Activated naive CD8-positive, alpha-beta T cell treated with anti-CD3 and anti-CD28 coated beads for 36 hours (primary cell): ENCODE measurements at places on chromosomes 3 and 15. TPM values are rescaled to one million over a fixed set of nuclear protein-coding genes. Genes with fewer than 3 reads are reported as not detected.

- peaks cover 2% of the 10 kb centered on the region for H3K36me3 ChIP-seq
- H3K4me1 ChIP-seq, result no peaks in the 10 kb centered on the region
- DNase-seq, result no peak
- no peaks in the 10 kb centered on the region for H3K27me3 ChIP-seq
Observed at GRCh38 chr3:126835472-126836219, 131.6 kb downstream of the CHCHD6 start.

DNA sequence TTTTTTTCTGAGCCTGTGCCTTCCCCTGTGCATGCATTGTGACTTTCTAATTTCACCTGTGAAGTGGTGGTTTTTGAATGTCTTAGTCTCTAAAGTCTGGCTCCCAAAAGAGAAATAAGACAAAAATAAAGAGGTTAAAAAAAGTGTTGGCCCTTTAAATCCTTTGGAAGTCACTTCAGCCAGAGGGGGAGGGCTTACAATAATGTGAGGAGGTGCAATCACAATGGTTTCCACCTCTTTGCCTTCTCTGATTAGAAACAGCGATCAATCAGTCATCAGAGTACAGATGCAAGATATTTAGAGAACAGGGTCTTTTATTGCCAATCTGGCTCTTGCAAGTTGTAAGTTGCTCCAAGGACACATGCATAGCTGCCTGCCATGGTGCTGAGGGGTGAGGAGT is 64.1 kb upstream of the GCSAM start:
- H3K27me3 ChIP-seq, result no peaks in the 10 kb centered on the region
- DNase-seq, result no peak
- H3K27ac ChIP-seq, result no peak overlapping the region
- peaks cover 10% of the 10 kb centered on the region for H3K36me3 ChIP-seq
- no peak overlapping the region for H3K4me3 ChIP-seq

DNA sequence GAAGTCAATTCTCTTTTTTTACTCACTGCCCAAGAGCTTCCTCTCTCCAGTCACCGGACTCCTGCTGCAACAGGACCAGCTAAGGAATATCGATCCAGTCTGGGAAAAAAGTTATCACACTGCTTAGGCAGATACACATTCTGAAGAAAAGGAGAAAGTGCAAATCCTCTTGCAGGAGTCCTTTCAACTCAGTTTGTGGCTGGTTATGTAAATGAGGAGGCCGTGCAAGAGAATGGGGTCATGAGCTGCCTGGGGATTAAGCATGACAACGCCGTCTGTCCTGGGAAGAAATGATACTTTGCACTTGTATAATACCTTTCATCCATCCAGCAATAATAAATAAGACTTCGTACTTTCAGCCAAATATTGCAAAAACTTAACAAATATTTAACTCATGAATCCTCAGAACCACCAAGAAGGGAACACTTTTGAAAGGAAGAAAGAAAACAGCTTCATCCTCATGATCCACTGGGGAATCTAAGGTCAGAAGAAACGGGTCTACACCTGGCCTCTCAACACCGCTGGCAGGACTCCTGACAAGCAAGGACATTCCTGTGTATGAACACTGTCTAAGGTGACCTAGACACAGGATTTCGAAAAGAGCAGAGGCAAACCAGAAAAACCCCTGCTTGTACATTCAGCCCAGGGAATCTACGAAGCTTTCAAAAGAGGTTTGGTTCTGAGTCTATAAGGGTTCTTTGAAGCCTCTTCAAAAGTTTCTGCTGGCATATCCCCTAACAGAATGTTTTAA is 13.1 kb upstream of the WWTR1 start:
- H3K36me3 ChIP-seq, result no peaks in the 10 kb centered on the region
- H3K4me1 ChIP-seq, result no peaks in the 10 kb centered on the region
- no peak for DNase-seq
- peaks cover 23% of the 10 kb centered on the region for H3K27me3 ChIP-seq
- no peak overlapping the region for H3K27ac ChIP-seq

DNA sequence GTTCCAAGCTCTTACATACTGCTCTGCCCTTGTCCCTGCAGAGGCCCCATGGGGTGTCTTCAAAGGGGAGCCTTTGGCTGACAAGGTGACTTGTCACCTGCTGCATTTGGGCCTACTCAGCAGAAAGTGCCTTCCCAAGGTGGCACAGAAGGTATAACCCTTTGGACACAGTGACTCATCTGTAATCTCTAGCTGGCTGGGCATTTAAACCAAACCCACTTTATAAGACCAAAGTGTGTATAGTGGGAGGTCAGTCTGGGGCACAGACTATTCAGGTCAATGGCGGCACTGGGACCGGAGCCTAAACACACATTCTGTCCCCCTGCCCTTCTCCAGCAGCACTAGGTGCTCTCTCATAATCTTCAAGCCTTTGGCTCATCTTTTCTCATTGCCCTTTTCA is 35.1 kb downstream of the GJD2 start:
- peaks cover 43% of the 10 kb centered on the region for H3K27me3 ChIP-seq
- H3K4me3 ChIP-seq, result no peak overlapping the region
- no peak for DNase-seq
- H3K36me3 ChIP-seq, result no peaks in the 10 kb centered on the region

TRPM1 gene
- not detected for total RNA-seq

GRCh38 chr3:67534594-67534993 is 119.8 kb downstream of the SUCLG2 start:
- H3K27ac ChIP-seq, result no peak overlapping the region
- no peaks in the 10 kb centered on the region for H3K27me3 ChIP-seq
- H3K36me3 ChIP-seq, result peaks cover 35% of the 10 kb centered on the region
- no peak overlapping the region for H3K4me3 ChIP-seq
- no peak for DNase-seq

- peaks cover 24% of the 10 kb centered on the region for H3K4me1 ChIP-seq
- DNase-seq, result peak; percentile 4
- peaks cover 23% of the 10 kb centered on the region for H3K36me3 ChIP-seq
- no peaks in the 10 kb centered on the region for H3K27me3 ChIP-seq
- H3K27ac ChIP-seq, result peak overlapping the region; percentile 80
Observed at GRCh38 chr15:75416584-75416983, 34.9 kb downstream of the SIN3A start.

GRCh38 chr15:57494581-57494980 is 97.1 kb upstream of the MYZAP start:
- H3K4me1 ChIP-seq, result no peaks in the 10 kb centered on the region
- no peak for DNase-seq
- H3K27me3 ChIP-seq, result peaks cover 12% of the 10 kb centered on the region
- no peaks in the 10 kb centered on the region for H3K36me3 ChIP-seq
